ENCODE measurements at places on chromosomes 2 and 18. TPM values are rescaled to one million over a fixed set of nuclear protein-coding genes. Genes with fewer than 3 reads are reported as not detected.

Gene RAD51AP2
- total RNA-seq = not detected

Gene GALNT13
- not detected for total RNA-seq

Gene FBLN7
- 22.3 TPM for total RNA-seq

Gene HAAO
- total RNA-seq = 0.65 TPM

Gene DSG1
- total RNA-seq = not detected

Gene PLEKHM3
- 8.8 TPM for total RNA-seq
